ENCODE measurements at places on chromosomes 4 and X.

- DNase-seq: no peak
Observed at GRCh38 chr4:95204267-95204844, 344.4 kb downstream of the UNC5C start.

DNA sequence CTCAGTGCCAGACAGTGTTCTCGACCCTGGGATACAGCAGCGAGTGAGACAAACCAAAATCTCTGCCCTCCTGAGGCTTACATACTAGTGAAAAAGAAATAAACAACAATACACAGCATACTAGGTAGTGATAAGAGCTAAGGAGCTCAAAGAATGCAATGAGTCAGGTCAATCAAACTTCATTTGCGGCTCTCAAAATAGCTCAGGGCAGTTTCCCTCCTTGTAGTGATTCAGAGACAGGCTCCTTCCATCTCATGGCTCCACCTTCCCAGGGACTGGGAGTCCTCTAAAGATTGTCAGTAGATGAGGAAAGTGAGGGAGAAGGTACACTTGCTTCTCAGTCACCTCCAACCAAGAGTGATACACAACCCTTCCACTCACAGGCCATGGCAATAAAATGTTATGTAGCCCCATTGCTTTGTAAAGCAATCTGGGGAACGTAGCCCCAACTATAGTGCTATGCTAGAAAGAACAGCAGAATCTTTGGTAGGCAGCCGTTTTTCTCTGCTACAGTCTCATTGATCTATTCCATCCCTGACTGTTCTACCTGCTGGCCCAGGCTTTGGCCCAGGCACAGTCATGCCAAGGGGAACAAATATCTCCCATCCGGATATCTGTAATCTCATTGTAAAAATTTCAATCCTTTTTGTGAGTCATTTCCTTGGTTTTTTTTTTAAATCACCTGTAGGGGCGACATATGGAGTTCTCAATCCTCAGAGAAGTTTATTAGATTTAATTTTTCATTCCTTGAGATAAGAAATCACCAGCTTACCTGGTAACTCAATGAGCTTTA, 183.1 kb upstream of the S100G start:
- no peak for DNase-seq

- DNase-seq: no peak
Observed at GRCh38 chr4:112057470-112057869, 87.8 kb upstream of the FAM241A start.

DNA sequence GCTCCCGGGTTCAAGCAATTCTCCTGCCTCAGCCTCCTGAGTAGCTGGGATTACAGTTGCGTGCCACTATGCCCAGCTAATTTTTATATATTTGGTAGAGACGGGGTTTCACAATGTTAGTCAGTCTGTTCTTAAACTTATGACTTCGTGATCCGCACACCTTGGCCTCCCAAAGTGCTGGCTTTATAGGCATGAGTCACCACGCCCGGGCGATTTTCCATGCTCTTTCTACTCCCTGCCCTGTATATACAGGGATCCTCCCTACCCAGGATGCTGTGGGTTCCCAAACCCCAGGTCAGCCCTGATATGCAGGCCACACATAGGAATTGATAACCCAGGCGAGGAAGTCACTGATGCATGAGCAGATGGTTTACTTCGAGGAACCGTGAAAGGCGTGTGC, 31.4 kb downstream of the SSX5 start:
- no peak for DNase-seq

DNA sequence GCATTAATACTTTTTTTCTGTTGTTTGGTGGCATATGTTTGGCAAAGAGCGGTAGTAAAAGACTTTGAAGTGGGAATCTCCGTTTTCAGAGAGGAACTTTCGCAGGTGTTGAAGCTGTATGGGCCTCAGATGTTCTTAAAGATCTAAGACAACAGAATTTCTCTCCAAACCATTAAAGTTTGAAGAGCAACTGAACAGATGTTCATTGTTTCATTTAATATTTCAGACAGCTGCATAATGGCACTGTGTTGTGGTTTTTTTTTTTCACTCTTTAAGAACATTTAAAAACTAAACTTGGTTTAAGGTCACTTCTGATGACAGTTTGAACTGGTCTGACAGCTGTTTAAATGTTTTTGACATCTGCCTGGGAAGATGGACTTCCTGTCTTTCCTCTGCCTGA, 882.7 kb upstream of the PCDH10 start:
- no peak for DNase-seq

GRCh38 chr4:155582971-155583437, 83.6 kb upstream of the GUCY1A1 start:
- peak; percentile 1 for DNase-seq

- DNase-seq: no peak
Observed at GRCh38 chr4:52421811-52422213, 237.3 kb downstream of the USP46 start.

DNA sequence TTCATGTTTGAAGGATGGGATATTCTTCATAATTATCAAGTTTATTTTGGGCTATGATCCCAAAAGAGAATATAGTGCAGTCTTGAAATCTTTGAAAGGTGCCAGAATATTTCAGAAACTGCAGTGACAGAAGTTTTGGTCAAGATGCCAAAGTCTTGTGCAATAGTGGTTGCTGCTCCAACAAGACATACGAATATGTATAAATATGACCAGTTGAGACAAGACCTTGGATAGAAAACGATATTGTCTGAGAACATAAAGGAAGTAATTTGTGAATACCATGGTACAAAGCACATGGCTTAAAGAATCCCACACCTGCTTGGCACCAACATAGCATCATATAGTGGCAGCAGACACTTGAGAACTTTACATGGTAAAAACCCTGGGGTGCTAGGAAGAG, 48.6 kb upstream of the AMELX start:
- DNase-seq: no peak

DNA sequence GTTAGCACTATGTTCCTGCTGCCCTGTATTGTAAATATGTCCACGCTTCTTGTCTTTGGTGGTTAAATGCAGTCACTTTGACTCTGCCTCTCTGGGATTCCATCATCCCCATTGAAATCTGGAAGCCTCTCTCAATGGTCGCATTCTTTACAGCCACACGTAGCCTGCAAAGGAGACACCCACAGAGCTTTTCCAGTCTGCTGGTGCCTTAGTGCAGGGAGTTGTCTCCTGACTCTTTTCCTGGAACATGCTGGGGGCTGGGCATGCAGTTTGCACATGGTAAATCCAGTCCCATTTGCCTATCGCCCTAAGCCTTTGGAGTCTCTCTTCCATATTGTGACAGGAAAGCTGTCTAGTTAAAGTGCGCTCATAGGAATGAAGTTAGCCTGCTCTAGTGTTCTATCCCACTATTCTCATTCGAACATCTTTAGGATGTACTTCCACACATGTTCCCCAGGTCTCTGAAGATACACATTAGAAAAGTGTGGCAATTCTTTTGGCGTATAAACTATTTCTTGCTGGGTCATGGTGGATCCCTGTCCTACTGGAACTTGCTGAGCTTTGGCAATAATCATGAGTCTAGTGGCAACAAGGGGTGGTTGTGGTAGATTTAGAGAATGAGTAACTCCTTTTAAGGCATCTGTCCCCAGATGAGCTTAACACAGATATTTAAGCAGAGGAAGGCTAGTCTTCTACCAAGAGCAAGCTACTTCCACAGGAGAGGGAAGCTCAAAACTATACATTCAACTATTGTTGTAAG, 33.7 kb downstream of the COQ2 start:
- DNase-seq: no peak

DNA sequence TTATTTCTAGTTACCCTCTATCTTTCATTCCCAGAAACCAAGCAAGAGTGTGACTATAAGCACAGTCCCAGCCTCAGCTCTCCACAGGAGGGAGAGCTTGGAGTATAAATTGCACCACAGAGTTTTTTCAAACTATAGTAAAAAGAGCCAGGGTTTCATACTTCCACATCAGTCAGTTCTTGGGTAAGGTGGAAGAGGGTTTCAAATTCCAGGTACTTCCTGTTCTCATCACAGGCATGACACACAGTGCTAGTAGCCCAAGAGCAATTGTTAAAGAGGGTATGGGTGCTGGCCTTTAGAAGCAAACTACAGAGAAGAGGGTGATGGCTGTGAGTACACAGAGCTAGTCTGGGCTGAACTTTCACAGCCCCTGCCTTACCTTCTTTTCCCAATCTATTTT, 5.7 kb upstream of the IL1RAPL1 start:
- DNase-seq: no peak

GRCh38 chr4:25112995-25113380, 47.3 kb downstream of the SEPSECS start:
- no peak for DNase-seq

DNA sequence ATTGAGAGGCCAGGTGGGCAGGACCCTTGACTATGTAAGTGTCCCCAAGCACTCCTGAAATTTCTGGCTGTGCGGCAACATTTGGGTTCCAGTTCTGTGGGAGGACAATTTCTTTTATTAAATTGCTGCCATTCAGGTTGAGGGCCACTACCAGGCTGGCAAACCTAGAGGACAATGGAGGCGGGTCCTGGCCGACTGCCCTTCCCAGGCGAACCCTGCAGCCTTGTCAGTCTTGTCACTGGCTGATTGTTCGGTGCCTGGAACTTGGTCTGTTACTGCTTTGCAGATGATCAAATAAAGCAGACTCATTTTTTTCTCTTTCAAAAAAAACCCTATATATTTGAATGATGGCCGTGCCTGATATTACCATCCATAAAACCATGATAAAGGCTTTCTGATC, 6.6 kb upstream of the TMEM128 start:
- no peak for DNase-seq

DNA sequence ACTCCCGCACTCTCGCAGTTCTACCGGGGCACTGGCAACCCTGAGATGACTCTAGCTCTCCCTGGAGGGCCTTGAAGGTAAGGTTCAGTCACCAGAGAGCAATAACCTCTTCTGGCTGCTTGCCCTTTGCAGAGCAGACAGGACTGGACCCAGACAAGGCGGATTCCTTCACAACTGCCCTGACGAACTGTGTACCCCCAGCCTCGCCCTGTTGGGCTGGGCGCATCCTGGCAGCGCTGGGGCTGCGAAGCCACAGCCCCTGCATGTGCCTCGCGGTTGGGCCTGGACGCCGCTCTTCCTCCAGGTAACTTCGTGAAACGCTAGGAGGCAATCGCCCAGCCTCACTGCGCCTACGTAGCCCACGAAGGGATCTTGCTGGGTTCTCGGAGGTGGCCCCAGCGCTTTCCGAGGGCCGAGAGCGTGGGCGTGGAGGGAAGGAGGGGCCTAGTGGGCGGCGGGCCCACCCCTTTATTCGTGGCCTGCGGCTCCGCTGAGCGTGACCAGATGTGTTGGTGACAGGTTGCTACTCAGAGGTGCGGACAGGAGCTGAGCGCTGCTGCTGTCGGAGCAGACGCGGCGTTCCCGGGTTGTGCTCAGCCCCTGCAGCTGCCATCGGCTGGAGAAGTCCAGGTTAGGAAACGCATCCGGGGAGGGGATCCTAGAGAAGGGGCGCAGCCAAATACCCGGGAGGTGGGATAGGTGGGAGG, 1.9 kb upstream of the MAMLD1 start:
- DNase-seq: peak; percentile 19

- DNase-seq: no peak
Observed at GRCh38 chrX:64977051-64977450, 801 bp upstream of the ZC4H2 start.

- DNase-seq: no peak
Observed at GRCh38 chr4:124118061-124118460, 594.5 kb downstream of the ANKRD50 start.

- DNase-seq: no peak
Observed at GRCh38 chrX:10404436-10404835, 215.9 kb downstream of the MID1 start.

DNA sequence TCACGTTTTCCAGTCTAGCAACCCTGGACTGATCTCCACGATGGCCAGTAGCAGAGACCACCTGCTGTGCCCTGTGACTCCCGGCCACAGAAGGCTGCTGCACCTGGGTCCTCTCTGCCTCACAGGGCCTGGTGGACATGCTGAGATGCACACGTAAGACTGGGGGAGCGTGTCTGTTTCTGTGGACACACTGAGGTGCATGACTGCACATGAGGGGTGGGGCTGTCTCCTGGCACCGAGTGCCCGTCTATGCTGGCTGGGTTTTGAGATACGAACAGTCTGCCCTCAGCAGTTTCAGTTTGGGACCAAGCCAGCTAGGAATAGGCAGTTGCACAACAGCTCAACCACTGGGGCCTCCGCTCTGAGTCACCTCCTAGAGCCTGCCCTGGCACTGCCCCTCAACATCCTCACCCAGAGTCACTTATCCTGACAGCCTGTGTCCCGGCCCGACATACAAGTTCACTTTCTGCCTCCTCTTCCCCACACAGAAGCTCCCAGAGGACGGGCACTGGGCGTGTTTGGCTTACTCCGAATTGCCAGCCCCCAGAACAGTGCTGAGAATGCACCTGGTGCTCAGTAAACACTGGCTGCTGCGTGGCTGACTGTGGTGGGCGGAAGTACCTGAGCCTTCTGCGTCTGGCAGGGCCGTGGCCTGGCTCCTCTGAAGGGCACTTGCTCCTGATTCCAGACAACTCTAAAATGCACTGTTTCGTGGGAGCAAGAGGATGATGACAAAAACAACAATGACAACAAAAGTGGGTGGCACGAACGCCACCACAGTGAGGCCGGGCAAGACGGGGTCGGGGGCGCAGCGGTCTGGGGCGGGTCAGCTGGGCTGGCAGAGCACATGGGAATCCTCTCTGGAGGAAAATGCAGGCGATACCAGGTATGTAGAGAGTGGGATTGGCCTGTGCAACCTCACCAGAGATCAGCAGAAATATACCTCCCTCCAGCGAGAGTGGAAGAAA, 30.9 kb downstream of the RNF212 start:
- DNase-seq: no peak

DNA sequence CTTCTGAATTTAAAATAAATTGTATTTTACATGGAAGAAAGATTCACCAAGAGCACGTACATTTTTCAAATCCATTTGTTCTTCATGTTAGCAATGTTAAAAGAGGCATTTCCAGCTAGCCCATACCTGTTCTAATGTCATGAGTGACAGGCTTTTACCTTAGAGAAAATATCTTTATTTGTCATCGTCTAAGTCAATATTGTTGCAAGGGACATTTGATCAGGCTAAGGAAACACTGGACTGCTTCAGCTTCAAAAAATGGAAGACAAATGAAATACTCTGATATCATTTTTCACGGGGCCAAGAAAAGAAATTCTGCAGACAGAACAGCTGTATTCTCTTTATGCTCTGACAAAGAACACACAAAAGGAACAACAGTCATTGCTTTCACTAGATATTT, 207.7 kb downstream of the RCHY1 start:
- no peak for DNase-seq

- peak; percentile 70 for DNase-seq
Observed at GRCh38 chrX:10111364-10112148, 45.2 kb upstream of the CLCN4 start.

GRCh38 chrX:115939636-115940160, 230.8 kb upstream of the AGTR2 start:
- no peak for DNase-seq

DNA sequence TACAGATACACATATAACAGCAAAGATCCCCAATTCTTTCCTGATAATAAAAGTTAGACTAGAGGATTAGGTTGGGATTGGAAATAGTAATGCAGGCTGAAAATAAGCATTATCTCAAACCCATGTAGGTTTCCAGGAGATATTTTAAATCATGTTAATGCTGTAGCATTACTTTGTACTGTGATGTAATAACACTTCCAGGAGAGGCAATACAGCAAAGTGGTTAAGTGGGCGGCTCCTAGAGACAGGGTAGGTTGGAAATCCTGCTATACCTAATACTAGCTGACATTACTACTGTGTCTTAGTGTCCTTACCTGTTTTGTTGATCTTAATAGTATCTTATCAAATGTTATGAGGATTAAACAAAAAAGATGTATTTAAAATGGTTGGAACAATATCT, 9.6 kb downstream of the PAICS start:
- no peak for DNase-seq

- DNase-seq: no peak
Observed at GRCh38 chr4:145679991-145680455, at the start of gene C4orf51. Gene C4orf51, plus strand, starts transcription at chr4:145680146. Its CDS starts 58 bp downstream, at chr4:145680204.

GRCh38 chr4:116926631-116927295, 158.6 kb downstream of the TRAM1L1 start:
- no peak for DNase-seq

All from CD4-positive, alpha-beta T cell treated with Interleukin-4 for 4 hours (primary cell).